DND-41 (cell line): ENCODE measurements at places on chromosomes 3 and 15.

DNA sequence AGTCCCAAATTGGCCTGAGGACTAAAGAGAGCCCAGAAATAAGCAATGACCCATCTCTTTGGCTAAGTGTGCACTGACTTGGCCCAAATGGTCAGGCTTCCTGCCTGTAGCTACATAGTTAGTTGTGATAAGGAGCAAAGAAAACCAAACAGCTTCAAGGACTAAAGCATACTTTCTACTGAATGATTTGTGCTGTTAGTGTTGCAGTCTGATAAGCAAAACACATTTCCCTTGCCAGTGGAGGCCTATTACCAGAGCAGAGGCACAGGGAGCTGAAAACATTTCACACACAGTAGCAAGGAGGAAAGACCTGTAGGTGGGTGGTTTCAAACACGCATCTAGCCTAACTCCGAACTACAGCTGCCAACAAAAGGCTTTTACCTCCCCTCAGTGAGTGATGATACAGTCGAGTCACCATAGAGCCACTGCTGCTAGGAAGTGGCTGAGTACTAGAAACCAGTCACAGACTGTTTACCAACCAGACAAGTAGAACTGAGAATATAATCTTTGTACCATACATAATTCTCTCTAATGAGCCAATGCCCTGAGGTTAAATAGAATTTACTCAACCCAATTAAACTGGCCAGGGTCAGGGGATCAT is 222.3 kb upstream of the THBS1 start:
- DNase-seq = no peak

GRCh38 chr3:134366928-134367811 is 7.1 kb downstream of the AMOTL2 start:
- DNase-seq = no peak

GRCh38 chr3:20924646-20925385 is 738.8 kb upstream of the SGO1 start:
- no peak for DNase-seq

DNA sequence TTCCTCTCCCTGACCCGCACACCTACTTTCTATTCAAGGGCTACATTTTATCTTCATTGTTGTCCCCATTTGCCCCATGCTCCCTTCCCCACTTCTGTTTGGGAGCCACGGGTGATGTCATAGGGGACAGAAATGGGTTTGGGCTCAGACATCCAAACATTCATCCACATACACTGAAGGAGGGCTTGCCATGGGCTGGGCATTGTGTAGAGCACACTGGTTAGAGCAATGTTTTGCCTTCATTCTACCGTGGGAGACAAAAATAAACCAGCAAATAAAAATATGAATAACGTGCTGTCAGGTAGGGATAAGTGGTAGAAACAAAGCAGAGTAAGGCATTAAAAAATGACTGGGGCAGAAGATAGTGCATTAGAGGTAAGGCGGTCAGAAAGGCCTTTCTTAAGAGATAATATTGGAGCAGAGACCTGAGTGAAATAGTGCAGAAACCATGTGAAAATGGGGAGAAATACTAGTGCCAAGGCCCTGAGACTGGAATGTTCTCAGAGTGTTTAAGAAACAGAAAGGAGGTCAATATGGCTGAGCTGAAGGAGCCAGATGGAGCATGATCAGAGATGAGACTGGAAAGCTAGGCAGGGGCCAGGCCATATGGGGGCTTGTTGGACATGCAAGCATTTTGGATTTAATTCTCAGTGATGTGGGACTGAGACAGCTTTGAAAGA is 40.9 kb upstream of the CLSTN2 start:
- DNase-seq = no peak
